Glomerular endothelial cell (primary cell): ENCODE measurements at places on chromosomes 2 and 18. TPM values are rescaled to one million over a fixed set of nuclear protein-coding genes. Genes with fewer than 3 reads are reported as not detected.

Gene SH3BP4
- total RNA-seq, result 62.5 and 70.5 TPM in 2 replicates

Gene HAT1
- 31.1 and 37.2 TPM in 2 replicates for total RNA-seq

Gene CHRNA1
- total RNA-seq, result 1.9 and 21.1 TPM in 2 replicates

Gene SIX3
- total RNA-seq, result not detected in 2 replicates

Gene PPP4R1
- 60.4 and 98.1 TPM in 2 replicates for total RNA-seq

Gene MAPK4
- 0.05 TPM in 1 of 2 replicates, not detected in the other for total RNA-seq

Gene IL36RN
- not detected in 2 replicates for total RNA-seq

Gene ALPP
- total RNA-seq, result not detected in 2 replicates

Gene ECEL1
- not detected in 2 replicates for total RNA-seq

Gene EHD3
- 19.4 and 22.9 TPM in 2 replicates for total RNA-seq

Gene DSC1
- total RNA-seq, result not detected in 2 replicates

Gene TDRD15
- total RNA-seq, result not detected in 2 replicates

Gene LIPT1
- 2.8 and 7.6 TPM in 2 replicates for total RNA-seq

Gene DHRS9
- 3.0 TPM in 1 of 2 replicates, not detected in the other for total RNA-seq

Gene CTNNA2
- not detected in 2 replicates for total RNA-seq

Gene APCDD1
- 0.10 and 0.12 TPM in 2 replicates for total RNA-seq

Gene CCDC121
- total RNA-seq, result 0.29 and 1.5 TPM in 2 replicates

Gene ZC3H15
- 44.4 and 48.3 TPM in 2 replicates for total RNA-seq

Gene LRRFIP1
- 150 and 184 TPM in 2 replicates for total RNA-seq

Gene FAM124B
- 50.3 and 156 TPM in 2 replicates for total RNA-seq

Gene FN1
- total RNA-seq, result 4,949 and 8,511 TPM in 2 replicates

Gene PLEK
- 0.12 TPM in 1 of 2 replicates, not detected in the other for total RNA-seq

Gene C2orf81
- total RNA-seq, result 0.34 and 0.82 TPM in 2 replicates

Gene CAVIN2
- total RNA-seq, result 240 and 291 TPM in 2 replicates

Gene WDR75
- total RNA-seq, result 33.5 and 36.0 TPM in 2 replicates

Gene DCDC2C
- not detected in 2 replicates for total RNA-seq

Gene KIAA2012
- not detected in 2 replicates for total RNA-seq

Gene SP9
- total RNA-seq, result not detected in 2 replicates

Gene ERLEC1
- 57.4 and 89.5 TPM in 2 replicates for total RNA-seq

Gene KYNU
- under 0.01 and 4.0 TPM in 2 replicates for total RNA-seq

Gene NPHP1
- total RNA-seq, result 2.7 and 5.2 TPM in 2 replicates

Gene IL36B
- total RNA-seq, result not detected in 2 replicates

Gene CYP26B1
- total RNA-seq, result 0.44 and 2.7 TPM in 2 replicates

Gene IL18RAP
- total RNA-seq, result not detected in 2 replicates

Gene TRABD2A
- total RNA-seq, result 1.3 and 4.5 TPM in 2 replicates

Gene HOXD1
- total RNA-seq, result 19.0 and 38.6 TPM in 2 replicates

Gene PELI1
- total RNA-seq, result 21.9 and 25.7 TPM in 2 replicates

Gene GPR45
- total RNA-seq, result not detected in 2 replicates

Gene KCTD1
- 11.9 and 14.8 TPM in 2 replicates for total RNA-seq

Gene CACNB4
- 0.10 and 0.82 TPM in 2 replicates for total RNA-seq

Gene GALNT14
- total RNA-seq, result 10.4 and 17.0 TPM in 2 replicates

Gene ARHGEF33
- total RNA-seq, result 0.18 and 0.19 TPM in 2 replicates

Gene SH3RF3
- 32.5 and 35.8 TPM in 2 replicates for total RNA-seq

Gene TEKT4
- total RNA-seq, result not detected in 2 replicates

Gene CNDP1
- not detected in 2 replicates for total RNA-seq

Gene DNAH7
- total RNA-seq, result 0.12 TPM in 1 of 2 replicates, not detected in the other

Gene C2orf72
- total RNA-seq, result 0.29 and 1.5 TPM in 2 replicates

Gene SRD5A2
- not detected in 2 replicates for total RNA-seq

Gene NETO1
- total RNA-seq, result 1.3 and 2.0 TPM in 2 replicates
